ENCODE measurements at places on chromosomes 7 and 10.
A peak's percentile ranks its signal among the peaks of the same experiment; 100 is the strongest.

DNA sequence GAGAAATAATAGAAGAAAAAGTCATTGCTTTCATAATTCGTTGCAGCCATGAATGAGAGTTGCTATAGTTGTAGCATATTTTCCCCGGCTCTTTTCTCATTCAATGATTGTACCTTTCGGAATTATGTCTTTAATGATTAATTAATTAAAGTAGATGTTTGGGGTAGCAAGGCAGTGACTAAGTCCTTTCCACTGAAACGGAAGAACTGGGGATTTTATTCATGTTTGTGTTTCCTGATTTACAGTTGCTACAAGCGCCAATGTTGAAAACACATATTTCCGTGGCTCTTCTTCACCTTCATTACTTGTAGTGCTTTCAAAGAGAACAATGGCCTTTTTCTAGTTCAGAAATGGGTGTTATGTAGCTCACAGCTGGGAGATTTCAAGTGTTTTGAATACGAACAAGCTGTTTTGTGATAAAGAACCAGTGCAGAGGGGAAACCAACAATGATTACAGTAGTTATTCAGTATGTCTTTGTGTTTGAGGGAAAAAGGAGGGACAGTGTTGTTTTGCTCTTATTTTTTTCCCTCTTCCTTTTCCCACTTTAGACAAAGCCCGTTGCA, 153.5 kb downstream of the NSUN6 start:
- no peak for DNase-seq

DNA sequence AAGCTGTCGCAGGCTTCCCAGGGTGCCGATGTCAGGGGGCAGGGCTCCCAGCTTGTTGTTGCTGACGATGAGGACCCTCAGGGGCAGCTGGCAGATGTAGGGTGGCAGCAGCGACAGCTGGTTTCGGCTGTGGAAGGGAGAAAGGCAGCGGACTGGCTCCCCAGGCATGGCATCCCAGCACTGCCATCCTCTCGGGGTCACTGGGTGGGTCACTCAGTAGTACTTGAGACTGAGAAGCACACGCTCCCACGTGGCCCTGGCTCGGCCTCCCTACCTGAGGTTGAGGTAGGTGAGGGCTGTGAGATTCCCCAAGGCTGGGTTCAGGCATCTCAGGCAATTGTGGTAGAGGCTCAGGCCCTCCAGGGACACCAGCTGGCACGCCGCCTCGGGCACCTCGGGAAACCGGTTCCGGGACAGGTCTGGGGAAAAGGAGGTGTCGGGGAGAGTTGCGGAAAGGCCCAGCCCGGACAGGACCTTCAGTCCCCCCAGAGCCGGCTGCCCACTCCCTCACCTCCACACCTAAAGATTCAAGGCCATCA, 3.8 kb downstream of the LRCH4 start:
- DNase-seq = no peak

DNA sequence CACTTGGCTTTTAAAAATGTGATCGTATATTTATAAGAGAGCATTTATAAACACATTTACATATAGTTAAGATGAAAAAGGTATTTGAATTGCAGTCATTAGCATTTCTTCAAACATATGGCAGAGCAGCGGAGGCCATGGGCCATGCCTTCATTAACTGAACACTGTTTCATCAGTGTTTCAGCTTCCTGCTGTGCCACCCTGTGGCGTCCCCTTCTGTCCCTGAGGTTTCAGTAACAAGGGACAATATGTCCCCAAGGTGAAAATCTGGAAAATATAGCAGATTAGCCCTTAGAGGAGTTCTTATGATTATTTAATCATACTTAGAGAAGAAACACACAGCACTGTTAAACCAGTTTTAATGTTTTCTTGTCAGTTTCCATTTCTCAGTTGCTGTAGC, 577.8 kb downstream of the ETV1 start:
- DNase-seq = no peak

GRCh38 chr7:54841772-54842697, 83.0 kb upstream of the SEC61G start:
- DNase-seq = peak; percentile 15

DNA sequence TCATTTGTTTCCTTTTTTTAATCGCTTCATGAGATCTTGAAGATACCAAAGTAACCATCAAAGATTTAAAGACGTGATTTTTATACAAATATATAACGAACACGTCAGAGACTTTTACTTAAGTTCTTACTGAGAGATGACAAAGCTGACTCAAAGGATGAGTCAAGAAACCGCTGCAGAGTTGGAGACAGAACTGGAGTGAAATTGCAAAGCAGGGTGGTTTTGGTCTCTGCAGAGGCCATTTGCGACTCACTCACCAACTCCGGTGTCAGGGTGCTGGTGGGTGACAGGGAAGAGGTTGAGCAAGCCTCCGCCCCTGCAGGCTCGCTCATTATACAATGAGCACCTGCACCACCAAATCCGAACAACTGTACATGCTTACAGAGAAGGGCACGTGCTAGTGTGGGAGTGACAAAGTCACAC, 75.2 kb downstream of the DNAJB6 start:
- DNase-seq = peak; percentile 93

GRCh38 chr10:94710578-94710977, 27.0 kb downstream of the CYP2C18 start:
- DNase-seq = no peak

DNA sequence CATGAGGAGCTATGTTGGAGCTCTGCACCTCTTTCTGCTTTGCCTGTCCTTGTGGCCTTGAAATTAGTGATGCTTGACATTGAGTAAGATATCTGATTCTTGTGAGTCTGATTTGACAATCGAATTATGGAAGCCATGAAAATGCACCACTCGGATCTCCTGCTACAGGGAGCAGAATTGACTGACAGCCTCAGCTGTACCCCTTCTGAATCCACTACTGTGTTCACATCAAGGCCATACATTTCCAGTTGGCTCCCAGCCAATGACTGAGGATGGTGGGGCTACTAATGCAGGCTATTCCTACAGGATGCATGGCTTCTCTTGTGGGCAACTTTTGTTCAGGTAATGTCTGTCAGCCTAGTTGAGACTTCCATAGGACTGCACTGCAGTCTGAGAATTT, 321.9 kb downstream of the REEP3 start:
- no peak for DNase-seq

- DNase-seq = no peak
These were observed 30.1 kb downstream of the AFAP1L2 start for GRCh38 chr10:114374053-114374791.

DNA sequence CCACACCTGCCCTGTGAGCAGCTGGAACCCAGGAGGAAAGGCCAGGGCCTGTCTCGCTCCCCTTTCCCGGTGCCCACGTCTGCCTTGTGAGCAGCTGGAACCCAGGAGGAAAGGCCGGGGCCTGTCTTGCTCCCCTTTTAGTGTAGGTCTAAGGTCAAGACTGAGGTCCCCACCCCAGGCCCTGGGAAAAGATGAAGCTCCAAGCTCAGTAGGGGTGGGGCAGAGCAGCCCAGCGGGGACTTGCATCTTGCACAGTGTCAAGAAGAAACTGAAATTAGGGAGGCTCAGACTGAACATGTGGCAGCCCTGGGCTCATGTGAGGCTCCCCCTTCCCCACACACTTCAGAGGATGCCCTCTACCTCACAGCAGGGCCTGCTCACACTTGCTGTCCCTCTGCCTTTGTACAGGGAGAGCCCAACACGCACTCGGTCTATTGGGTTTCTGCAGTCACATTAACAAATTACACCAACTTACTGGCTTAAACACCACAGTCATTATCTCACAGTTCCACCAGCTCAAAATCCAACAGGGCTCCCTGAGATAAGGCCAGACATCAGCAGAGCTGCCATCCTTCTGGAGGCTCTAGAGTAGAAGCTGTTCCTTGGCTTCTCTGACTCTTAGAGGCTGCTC, 12.4 kb downstream of the POLL start:
- no peak for DNase-seq

DNA sequence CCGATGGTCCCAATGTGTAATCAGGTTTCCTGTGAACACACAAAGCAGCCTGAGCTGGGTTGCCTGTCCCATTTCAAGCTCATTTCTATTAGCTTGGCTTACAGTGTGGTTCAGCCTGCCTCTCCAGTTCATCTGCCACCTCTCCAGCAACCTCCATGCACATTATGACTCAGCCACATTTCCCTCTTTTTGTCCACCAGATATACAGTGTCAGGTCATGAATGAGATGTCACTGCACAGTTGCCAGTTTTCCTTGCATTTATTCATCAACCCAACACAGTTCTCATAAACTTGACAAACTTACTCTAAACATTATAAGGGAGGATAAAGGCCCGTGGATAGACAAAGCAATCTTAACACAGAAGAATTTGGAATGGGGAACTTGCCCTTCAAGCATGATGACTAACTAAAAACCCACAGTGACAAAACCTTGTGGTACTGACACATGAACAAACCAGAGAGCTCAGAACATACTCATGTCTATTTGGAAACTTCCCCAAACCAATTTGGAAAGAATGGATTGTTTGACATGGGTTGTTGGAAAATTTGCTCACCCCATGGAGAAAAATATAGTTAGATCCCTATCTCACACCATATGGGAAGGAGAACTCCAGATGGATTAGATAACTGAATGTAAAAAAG, 2.5 kb upstream of the CFAP58 start:
- peak; percentile 69 for DNase-seq

Measured in activated CD4-positive, alpha-beta T cell treated with anti-CD3 and anti-CD28 coated beads, Interleukin-10, Interleukin-2, amounts not matched to agents 100 ng/mL and 50 ng/mL, durations not matched to agents 16 hours and 8 hours (primary cell).